PC-9 (cell line): ENCODE measurements at places on chromosomes 11 and 22.

DNA sequence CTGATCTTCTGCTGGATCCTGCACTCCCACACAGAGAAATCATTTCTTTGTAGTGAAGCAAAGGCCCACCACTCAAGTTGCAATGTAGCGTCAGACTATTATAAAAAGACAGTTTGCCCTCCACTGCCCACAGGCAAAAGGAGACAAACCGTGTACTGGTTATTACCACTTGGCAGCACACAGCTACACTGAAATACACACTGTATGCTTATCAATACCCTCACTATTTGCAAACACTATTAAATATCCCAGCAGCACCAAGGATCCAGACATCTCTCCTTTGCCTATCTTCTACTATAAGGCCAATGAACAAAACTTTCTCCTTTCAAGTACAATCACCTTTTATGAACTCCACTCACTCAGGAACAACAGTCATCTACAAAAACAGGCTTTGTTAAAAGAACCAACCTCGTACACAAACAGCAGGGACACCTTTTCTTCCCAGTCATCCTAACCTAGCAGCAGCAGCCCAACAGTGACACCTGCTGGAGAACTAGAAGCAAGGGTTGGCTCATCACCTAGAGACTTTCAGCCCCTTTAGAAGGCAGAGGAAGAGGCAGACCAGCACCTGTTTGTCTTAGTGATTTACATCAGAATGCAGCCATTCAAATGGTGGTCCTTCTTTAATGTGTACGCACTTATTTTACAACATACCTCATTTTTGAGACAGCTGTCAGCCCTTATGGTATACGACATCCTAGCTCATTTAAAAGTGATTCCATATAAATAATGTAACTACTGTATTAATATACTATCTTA is 56.1 kb downstream of the AMBRA1 start:
- DNase-seq, result peak; percentile 66

- no peak for DNase-seq
These were observed 14.9 kb upstream of the NAV2 start for GRCh38 chr11:19697721-19698121.

GRCh38 chr22:44667829-44668189 is 34.2 kb upstream of the PRR5 start:
- DNase-seq, result no peak

DNA sequence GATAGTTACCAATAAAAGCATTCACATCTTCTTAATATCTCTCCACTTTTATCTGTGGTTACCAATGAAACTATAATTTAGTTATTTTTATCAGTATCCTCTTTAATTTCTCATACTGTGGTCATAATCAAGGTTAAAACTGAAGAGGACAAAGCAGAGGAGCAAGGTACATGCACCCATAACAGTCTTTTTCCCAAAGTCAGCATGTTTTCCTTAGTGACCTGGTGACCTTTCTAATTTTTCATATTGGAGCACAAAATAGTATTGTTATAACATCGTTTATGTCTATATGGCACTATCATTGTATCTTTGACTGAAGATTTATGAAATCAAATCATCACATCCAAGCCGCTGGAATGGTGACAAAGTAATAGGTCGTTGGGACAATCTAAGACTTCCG is 51.5 kb upstream of the CHORDC1 start:
- no peak for DNase-seq

- no peak for DNase-seq
These were observed 38.2 kb downstream of the TXN2 start for GRCh38 chr22:36443198-36443770.

DNA sequence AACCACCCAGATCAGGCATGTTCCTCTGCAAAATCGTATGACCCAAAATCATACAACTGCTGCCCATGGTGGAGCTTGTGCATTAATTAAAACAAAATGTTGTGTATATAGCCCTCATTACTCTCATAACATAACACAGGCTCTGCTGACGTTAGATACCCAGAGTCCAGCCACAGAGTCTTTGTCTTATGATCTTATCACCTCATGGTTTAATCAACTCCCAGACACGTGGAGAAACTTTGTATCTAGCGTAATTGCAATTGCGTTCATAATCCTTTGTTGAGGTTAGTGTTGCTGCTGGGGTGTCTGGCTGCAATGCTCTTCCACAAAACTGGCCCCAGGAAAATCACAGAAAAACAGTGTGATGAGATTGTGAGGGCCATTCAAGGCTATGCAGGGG is 5.0 kb upstream of the APOL1 start:
- DNase-seq, result no peak

- DNase-seq, result no peak
These were observed 10.9 kb downstream of the TCIRG1 start for GRCh38 chr11:68049509-68050370.

GRCh38 chr11:6321961-6322362 is 1.7 kb upstream of the CAVIN3 start:
- DNase-seq, result peak; percentile 40

GRCh38 chr11:15186146-15186545 is 71.4 kb downstream of the INSC start:
- DNase-seq, result no peak

DNA sequence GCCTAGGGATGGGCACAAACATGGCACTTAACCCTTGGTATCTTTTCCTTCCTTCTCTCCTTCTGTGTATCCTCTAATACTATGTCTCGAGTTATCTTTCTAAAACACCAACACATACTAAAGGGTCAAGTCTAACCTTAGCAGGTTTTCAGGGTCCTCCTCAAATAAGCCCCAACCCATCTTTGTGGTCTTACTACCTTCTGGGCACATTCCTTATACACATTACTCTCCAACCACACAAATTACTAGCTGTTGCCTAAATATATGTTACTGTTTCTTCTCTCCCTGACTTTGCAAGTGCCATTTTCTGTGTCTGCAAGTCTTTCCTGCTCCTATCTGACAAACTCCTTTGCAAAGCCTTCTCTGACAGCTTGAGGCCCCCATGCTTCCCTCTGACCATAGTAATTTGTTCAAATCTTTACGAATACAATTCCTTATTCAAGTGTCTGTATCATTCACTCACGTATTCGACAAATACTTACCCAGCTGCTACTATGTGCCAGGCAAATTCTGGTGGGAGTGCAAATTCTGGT is 15.8 kb upstream of the NUP160 start:
- DNase-seq, result no peak

DNA sequence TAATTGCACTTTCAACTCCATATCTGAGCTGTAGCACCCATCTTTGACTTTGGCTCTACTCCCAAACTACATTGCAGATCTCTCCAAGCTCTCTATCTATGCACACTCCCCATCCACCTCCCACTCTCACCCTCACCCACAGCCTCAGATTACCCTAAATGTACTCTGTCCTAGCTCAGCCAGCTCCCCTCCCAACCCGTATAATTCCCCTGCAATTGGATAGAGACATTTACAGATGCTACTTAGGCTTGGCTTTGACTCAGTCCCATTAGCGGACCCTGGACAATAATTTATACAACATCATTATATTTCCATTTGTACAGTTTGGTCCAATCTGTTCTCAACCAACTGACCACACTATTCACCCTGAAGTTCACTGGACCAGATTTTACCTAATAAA is 338.9 kb upstream of the ANO3 start:
- no peak for DNase-seq
